Astrocyte of the cerebellum (primary cell): ENCODE measurements at places on chromosomes 1 and 21.
A peak's percentile ranks its signal among the peaks of the same experiment; 100 is the strongest.

GRCh38 chr1:3671371-3672180 lies 19.3 kb downstream of the TP73 start:
- no peak for DNase-seq

DNA sequence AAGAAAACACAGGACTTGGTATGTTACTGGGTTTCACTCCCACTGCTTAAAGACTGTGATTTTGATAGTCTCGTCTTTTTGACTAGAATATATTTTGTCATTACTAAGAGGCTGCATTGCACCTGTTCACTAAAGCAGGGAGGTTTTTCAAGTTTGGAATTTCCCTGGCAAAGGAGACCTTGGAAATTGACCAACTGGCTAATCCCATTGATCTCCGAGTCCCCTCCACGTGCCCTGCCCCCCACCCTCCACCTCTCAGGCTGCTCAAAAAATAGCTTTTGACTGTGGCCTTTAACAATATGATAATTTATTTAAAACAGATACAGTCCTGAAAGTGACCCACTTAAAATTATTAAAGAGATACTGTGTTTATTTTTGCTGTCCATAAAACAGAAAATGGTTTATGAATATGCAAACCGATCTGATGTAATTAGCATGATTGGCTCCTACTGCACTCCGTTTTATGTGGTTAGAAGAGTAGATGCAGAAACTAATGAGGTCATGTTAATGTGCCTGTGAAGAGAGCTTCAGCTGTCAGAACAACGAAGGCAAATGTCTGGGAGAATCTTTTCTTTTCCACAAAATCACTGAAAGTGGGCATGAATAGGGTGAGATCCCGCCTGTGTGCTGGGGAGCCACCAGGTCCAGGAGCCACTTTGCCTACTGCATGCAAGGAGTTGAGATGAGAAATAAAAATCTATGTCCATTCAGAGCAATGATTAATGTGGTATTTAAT lies 361.5 kb downstream of the RRAGC start:
- no peak for DNase-seq

GRCh38 chr1:42419126-42419821 lies 36.5 kb downstream of the ZMYND12 start:
- no peak for DNase-seq

DNA sequence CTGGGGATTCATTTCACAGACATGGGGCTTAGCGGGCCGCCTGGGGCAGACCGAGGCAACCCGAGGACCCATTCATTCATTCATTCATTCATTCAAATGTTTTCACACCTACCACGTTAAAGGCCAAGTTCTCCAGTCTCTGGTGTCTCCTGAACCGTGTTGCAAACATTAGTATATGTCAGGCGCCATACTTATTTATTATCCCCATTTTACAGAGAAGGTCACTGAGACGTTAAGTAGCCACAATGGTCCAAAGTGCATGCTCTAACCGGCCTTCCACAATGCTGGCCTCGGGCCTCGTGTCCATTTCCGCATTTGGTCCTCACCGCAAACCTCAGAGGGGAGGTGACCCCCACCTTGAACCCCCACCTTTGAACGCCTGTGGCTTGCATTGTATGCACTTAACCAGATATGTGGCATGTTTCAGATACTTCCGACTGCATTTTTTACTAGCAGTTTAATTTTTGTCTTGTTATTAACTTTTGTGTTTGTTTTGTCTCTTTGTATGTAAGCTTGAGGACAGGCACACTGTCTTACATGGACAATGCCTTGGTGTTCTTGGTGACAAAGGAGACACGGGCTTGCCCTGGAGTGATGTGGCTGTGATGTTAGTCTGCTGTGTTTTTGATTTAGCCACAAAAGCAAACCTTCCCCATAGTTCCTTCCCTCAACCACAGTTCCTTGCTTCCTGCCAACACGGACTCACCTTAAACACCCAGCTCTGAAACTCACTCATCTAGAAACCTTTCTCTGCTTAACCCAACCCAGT lies 1.2 kb upstream of the IFFO2 start:
- no peak for DNase-seq

DNA sequence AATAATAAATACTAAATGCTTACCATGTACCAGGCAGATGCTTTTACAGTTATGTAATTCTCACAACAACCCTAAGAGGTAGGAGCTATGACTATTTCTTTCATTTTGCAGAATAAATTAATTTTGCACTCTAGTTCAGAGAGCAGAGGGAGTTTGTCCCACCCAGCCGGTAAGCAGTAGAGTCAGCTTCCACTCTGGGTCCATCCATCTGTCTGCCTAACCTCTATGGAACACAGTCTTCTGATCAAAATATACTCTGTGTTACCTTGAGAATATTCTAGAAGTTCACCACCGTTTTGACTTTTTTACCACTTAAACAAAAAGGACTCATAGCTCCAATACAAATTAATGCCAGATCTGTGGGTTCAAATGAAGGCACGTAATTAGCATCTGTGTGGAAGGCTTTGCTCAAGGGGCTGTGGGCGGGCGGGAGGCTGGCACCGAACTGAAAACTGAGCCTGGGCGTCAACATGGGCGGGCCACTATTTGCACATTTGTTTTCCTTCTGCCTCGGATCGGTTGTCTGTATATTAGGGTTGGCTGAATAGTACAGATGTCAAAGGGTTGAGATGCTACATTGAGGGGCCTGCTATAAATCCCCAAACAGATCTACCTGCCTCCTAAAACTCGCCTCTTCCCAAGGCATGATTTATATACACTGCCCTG lies 33.1 kb upstream of the LMO4 start:
- no peak for DNase-seq

DNA sequence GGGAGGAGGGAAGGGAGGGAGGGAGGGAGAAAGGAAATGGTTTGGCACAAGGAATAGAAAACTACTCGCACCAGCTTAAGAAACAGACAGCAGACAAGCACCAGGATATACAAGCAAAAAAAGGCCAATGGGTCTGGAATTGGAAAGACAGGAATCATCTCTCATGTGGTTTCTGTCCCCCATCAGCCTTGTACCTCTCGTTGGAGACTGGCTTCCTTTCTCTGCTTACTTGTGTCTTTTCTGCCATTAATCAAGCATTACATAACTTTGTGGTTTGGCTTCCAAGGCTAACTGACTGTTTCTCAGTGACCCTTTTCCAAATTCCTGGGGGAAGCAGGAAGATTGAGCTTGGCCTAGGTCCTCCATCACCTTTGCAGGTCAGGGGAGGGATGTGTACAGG lies 11.8 kb upstream of the RALGPS2 start:
- no peak for DNase-seq

DNA sequence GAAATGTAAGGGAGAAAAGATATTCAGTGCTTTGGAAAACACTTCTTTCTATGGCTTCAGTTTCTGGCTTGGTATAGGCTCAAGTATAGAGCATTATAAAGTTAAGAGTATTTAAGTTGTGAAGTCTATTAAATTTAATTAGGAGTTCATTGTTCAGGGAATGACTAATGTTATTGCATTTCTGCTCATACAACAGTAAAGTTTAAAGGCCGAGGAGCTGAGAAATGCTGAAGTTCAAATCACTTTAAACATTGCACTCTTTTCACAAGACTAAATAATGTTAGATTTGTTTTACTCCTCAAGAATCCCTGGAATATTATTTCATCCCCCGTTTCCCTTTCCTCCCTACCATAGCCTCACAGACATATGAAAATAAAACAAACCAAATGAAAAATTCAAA lies 30.1 kb downstream of the RGS5 start:
- DNase-seq, result no peak

DNA sequence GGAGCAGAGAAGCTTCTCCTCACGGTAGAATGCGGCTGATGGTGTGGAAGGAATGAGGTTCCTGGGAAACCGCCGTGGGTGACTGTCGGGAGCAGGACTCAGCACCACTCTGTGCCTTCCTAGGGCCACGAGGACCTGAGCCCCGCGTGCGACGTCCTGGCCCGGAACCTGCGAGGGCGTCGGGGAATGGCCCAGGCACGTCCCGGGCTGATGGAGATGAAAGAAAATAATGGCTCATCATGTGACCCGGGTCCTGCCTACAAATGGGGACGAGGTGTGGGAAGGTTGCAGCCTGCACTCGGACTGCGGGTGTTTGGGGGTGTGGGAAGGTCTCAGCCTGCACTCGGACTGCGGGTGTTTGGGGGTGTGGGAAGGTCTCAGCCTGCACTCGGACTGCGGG lies 25.1 kb upstream of the TTLL10 start:
- DNase-seq, result no peak

DNA sequence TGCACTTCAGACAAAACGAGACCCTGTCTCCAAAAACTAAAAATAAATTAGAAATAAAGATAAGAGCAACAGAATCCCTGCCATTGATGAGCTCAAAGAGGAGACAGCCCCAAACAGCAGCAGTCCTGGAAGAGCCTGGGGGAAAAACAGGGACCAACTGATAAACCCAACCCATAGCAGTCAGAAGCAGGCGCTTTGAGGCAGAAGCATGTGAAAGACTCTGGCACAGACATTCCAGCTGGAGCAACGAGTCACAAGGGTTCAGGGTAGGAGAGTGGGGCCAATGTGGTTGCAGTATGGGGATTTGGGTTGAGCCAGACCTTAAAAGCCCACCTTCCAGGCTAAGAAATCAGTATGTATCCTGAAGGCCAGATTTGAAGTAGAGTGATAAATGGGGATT lies 78.5 kb downstream of the MPZL1 start:
- DNase-seq, result no peak

DNA sequence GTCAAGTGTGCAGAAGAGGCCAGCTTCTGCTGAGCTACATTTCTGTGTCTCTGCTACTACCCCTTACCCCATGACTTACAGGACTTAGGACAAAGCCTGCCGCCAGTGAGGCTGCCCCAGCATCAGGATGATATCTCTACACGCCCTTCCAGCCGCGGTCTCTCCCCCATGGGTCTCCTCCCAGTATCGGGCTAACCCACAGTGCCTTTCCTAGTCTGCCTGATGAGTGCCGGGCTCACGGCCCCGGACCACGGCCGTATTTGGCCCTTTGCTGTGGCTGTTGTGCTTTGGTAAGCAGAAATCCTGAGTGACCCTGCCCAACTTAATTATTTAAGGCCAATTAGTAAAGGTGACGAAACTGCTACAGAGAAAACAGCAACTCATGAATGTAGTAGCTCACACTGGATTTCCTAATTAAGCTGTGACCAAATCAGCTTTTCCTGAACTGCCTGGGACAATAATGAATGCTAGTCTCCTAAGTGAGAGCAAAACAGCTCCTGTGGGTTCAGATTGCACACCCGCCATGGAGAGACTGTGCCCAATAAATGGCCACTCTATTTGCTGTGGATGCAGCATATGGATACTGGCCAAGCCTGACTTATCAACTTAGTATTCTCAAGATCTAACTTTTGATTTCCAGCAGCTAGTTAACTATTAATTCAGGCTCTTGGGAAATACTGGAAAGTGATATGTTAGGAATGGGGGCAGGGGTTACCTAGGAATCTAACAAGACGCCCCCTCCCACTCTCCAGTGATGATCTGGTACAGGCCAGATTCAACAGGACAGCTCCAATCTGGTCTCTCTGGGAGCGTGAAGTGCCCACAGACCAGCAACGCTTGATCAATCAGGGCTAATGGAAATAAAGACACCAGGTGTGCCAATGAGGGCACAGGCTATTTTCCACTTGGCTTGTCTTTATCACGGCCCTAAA lies 123.3 kb upstream of the IFFO2 start:
- no peak for DNase-seq

DNA sequence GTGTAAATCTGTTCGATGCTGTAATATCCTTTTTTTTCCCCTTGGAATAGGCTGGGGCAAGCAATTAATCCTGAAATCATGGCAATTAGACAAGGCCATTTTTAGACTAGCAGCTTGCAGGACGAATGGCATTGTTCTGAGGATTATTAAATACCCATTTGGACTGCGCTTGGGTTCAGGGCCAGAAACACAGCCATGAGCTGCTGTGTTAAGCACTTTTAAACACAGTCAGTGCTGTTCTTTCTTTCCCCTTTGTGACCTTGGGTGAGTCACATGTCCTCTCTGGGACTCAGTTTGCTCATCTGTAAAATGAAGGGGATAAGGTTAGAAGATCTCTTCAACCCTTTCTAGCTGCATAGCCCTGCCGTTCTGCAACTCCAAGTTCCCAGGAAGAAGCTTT lies 58.6 kb upstream of the C8B start:
- no peak for DNase-seq

- DNase-seq, result peak; percentile 20
These were observed 126.4 kb downstream of the VPS13D start for GRCh38 chr1:12356004-12356890.

DNA sequence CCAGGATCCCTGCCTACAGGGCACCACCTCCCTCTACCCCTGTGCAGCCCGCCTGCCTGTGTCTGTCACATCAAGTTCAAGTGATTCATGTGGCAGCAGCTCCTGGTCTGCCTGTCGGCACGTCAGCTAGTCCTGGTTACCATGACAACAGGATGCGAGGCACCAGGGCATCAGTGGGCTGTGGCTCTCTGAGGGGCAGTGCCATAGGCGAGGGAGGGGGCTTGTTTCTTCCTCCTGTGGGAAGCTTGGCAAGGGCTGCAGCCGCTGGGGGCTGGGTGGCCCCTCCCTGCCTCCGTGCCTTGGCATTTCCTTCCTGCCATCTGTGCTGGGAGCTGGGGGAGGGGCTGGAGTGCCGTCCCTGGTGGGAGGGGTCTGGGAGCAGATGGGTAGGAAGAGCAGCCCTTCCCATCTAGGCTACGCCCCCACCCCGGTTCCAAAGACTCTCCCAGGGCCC lies 43.1 kb downstream of the FOXO6 start:
- no peak for DNase-seq

GRCh38 chr1:163054181-163054591 lies 15.0 kb upstream of the RGS4 start:
- DNase-seq, result no peak

DNA sequence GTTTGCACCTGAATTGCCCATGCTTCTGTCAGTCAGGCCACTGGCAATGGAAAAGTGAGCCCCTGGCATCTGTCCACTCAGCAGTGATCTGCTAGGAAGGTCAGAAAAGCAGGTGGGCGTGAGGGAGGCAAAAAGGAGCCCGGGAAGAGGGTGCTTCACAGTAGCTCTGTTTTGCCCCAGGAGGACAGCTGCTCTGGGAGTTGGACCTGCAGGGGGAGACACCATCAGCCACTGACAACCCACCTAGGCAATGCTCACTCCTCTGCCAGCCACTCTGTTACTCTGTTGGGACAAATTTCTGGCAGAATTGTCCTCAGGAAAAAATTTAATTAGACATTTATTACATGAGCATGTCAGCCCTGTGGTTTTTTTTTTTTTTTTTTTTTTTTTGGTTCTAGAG lies 146.4 kb downstream of the LRIG2 start:
- no peak for DNase-seq

DNA sequence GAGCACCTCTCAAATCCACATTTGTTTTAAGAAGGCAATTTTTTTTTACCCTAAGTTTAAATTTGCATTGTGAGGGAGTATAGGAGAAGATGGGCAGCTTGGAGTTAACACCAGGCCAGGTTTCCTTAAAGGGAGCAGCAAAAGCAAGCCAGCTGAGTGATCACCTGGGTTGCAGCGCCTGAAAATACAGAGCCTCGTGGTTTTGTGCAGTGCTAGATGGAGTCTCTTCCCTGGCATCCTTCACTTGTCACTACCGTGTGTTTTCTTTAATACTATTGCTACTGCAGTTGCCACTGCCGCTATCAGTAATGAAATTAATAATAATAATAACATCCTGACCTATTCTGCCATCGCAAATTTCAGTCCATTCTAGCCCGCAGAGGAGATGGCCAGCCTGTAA lies 35.2 kb upstream of the VAV3 start:
- no peak for DNase-seq
